Urinary bladder (tissue), 4 donors: ENCODE measurements at places on chromosomes 3 and 15.

DNA sequence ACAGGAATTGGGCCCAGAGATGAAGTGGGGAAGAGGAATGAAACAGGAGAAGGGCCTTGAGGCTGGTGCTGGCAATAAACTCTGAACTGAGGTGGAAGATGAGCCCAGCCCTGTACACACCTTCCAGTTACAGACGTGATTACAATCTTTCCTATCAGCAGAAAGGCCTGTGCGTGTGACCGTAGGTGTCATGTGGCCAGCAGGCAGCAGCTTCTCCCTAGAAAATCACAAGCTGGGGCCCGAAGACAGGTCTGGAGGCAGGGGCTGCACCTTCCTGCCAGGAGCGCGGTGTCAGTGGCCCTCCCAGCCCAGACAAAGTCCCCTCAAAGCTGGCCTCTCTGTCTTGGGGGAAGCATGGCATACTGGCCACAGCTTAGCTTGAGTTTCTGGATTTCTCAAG is 16.7 kb upstream of the PIGZ start:
- DNase-seq = no peak

DNA sequence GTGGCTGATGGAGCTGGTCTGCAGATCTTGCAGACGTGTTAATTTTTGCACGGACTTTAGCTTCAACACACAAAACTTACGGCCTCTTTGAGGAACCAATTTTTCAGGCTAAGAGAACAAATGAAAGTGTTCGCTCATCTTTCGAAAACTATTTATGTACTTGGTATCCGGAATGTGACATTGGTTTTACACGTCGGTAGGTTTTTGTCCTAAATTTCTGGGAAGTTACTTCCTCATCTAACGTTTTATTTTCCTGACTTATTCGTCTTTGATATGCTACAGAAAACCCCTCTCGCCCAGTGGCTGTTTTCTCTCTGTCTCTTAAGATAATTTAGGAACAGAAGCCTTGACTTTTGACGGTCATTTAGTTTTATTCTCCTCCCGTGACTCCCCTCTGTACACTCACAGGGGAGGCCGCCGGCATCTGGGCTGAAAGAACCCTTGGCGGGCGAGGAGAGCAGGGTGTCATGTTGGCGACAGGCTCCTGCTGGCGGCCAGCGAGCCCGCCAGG is 834 bp upstream of the GREM1 start:
- DNase-seq = no peak

- no peak for DNase-seq
Observed at GRCh38 chr15:58167095-58167691, 29.0 kb downstream of the AQP9 start.

DNA sequence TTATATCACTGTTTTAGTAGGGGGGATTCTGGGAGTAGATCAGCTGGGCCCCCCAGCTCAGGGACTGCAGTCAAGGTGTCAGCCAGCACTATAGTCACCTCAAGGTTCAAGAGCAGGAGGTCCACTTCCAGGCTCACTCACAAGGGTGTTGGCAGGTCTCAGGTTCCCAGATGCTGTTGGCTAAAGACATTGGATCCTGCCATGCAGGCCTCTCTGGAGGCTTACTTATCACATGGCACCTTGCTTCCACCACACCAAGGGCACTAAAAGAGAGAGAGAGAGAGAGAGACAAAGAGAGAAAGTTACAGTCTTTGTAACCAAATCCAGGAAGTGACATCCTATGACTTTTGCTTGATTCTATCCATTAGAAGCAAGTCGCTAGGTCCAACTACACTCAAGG is 7.5 kb upstream of the PPP1R14D start:
- no peak for DNase-seq

GRCh38 chr3:51538459-51539290 is at the start of gene RAD54L2:
TSS of gene RAD54L2 (plus strand) at chr3:51538719. CDS start at chr3:51590421, 51,702 bp downstream.
- DNase-seq = peak; percentile 28
